Stimulated activated naive CD4-positive, alpha-beta T cell (primary cell): ENCODE measurements at places on chromosomes 1 and 21.

DNA sequence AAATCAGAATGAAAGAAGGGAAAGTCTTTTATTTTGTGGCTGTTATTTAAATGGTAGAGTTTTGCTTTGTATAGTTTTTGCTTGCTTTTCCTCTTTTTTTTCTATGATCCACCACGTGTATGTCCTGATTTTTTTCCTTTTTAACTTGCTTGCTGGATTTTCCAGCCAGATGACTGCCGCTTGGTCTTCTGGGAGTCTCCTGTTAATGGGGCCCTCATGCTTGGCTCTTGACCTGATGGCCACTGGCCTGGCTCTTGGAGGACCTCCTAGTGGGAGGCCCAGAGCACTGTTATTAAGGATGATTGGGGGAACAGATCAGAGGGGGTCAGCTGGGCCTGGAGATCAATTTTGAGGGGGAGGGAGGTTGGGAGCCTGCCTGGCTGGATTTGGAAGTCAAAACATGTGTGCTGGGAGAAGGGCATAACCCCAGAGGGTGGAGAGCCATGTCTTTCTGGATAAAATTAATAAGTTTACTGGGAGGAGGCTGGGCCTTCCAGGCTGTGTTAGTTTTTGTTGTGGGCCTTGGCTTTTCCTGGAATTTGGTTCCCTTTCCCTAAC lies 1.2 kb downstream of the FGGY start:
- DNase-seq = no peak

DNA sequence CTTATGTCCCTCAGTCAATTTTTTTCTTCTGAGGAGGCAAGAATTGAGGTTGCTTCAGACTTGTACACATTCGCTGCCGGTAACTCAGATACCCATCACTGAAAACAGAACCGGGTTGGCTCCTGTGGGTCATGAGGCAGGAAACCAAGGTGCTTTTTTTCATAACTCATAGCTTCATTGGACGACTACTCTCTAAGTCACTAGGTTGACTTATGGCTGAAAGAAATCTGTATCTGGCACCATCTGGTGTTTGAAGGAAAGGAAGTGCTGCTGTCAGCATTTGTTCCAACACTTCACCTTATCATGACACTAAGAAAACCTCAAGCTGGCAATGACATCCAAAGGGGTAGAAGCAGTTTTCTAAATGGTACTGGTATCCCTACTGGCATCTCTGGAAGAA lies 82.3 kb downstream of the TBX19 start:
- DNase-seq = peak; percentile 71

DNA sequence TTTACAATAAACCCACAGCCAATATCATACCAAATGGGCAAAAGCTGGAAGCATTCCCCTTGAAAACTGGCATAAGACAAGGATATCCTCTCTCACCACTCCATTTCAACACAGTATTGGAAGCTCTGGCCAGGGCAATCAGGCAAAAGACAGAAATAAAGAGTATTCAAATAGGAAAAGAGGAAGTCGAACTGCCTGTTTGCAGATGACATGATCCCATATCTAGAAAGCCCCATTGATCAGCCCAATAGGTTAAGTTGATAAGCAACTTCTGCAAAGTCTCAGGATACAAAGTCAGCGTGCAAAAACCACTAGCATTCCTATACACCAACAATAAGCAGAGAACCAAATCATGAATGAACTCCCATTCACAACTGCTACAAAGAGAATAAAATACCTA lies 235.5 kb downstream of the DPYD start:
- no peak for DNase-seq

DNA sequence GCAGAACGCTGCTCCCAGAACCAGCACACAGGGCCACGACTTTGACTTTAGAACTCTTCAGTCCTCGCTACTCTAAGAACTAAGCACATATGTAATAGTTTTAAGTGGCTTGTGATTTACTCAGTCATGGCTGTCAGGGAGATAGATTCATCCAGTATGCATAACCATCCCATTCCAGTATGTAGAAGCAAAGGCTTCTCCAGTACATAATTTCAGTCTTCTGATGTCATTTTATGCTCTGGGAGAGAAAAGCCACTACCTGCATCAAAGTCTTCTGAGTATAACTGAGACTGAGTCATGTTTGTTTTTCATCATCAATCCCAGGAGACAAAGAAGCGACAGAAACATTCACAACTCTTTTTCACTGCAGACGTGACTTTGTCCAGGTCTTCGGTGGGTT lies 885.7 kb downstream of the PLA2G4A start:
- no peak for DNase-seq

DNA sequence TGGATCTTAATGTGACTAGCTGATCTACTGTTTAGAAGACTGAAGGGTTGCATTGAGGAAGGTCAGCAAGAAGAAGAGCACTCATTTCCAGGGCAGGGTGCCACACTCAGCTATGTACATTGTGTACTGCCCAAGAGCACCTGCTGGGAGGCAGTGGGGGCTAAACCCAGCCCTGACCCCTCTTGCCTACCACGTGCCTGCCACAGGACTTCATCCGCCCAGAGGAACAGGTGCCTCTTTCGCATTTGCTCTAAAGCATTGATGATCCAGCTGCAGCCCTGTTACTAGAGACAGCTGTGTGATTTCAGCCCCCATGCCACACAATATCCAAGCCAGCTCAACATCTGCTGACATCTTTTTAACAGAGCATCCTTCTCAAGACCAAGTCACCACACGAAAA lies 341.8 kb downstream of the LMX1A start:
- DNase-seq = no peak

GRCh38 chr1:207519505-207520399 lies 23.8 kb downstream of the CR1 start:
- no peak for DNase-seq

DNA sequence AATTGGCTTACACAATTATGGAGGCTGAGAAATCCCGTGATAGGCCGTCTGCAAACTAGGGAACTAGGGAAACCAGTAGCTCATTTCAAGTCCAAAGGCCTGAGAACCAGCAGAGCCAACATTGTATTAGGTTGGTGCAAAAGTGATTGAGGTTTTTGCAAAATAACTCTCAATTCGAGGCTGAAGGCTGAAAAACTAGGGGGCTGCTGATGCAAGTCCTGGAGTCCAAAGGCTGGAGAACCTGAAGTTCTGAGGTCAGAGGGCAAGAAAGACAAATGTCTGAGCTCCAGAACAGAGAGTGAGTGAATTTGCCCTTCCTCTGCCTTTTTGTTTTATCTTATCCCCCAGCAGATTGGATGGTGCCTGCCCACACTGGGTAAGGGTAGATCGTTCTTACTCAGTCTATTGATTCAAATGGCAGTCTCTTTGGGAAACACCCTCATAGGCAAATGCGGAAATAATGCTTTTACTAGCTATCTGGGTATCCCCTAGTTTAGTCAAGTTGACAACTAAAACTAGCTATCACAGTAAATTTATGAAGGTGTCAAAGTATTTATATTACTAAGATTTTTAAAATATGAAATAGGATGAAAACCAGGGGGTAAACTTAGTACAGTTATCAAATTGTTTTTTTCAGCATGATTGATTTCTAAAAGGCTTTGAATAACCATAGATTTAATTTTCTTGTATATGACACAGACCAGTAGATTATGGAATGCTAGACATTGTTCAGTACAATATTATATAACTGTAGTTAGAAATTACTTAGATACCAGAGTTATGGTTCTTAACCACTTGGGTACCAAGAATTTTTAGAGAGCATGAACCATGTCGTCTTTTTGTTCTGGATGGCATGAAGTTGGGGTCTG lies 15.4 kb downstream of the RABGAP1L start:
- no peak for DNase-seq

- DNase-seq = no peak
These were observed 352 bp downstream of the MEX3A start for GRCh38 chr1:156081917-156082308.

DNA sequence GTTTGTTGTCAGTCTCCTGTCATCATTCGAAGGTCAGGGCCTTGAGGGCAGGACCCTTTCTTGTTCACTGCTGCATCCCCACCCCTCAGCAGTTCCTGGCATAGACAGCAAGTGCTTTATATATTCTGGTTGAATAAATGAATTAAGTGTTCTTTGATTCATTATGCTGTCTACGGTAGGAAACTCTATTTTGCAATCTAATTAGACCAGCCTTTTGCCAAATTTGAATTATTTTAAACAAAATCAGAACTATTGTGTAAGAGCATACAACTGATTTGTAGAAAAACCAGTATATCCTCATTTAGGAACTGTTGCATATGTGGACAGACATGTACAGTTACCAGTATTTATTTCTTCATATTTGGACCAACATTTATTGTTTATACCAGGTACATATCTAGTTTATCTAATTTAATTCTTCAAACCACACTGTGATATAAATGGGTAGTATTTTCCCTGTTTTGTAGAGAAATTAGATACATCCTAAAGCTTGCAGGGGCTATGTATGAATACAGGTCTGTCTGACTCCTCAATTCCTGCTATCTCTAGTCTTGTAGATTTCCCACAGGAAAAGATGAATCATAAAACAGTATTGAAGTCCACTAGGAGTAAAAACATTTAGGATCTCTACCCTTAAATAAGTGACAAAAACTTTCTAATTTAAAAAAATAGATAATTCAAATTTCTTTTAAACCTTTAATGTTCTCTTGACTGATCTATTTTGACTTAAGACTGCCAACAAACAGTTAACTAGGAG lies 10.4 kb downstream of the MGST3 start:
- DNase-seq = no peak

DNA sequence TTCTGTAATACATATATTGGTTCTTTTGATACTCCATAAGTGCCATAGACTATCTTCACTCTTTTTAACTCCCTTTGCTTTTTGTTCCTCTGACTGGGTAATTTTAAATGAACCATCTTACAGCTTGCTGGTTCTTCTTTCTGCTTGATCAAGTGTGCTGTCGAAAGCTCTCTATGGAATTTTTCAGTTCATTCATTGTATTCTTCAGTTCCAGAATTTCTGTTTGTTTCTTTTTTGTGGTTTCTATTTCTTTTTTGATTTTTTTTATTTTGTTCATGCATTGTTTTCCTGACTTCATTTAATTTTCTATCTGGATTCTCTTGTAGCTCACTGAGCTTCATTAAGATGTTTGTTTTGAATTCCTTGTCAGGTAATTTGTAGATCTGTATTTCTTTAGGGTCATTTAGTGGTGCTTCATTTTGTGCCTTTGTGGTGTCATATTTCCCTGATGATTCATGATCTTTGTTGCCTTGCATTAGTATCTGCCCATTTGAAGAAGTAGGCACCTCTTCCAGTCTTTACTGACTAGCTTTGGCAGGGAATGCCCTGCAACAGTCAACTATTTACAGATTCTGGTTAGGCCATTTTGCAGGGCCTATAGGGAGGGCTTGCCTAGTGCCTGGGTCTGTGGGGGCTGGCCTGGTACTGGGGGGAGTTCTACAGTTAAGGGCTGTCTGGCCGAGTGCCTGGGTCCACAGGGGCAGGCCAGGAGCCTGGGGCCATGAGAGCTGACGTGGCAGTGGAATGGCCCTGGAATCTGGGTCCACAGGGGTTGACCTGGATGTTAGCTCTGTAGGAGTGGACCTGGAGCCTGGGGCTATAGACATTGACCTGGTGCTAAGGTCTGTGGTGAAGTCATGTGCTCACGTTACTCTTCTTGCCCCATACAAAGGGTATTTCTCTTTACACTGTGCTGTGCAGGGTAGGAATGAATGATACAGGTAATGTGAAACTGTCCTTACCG lies 89.7 kb downstream of the MAGI3 start:
- no peak for DNase-seq

DNA sequence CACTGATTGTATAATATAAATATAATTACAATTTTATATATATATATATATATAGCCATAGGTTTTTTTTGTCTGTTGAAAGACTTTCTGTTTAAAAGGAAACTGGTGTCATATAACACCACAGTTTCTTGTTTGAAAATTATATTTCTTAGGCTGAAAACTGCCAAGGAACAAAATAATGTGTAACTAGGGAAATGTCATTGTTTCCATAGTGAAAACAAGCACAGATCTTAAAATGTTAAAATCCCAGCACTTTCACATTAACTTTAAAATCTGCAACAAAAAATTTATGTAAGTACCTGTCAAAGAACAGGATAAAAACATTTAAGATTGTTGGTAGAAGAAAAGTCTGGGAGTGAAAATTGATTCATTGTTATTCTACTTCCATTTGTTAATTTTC lies 104.2 kb downstream of the ATP6V1G3 start:
- no peak for DNase-seq

DNA sequence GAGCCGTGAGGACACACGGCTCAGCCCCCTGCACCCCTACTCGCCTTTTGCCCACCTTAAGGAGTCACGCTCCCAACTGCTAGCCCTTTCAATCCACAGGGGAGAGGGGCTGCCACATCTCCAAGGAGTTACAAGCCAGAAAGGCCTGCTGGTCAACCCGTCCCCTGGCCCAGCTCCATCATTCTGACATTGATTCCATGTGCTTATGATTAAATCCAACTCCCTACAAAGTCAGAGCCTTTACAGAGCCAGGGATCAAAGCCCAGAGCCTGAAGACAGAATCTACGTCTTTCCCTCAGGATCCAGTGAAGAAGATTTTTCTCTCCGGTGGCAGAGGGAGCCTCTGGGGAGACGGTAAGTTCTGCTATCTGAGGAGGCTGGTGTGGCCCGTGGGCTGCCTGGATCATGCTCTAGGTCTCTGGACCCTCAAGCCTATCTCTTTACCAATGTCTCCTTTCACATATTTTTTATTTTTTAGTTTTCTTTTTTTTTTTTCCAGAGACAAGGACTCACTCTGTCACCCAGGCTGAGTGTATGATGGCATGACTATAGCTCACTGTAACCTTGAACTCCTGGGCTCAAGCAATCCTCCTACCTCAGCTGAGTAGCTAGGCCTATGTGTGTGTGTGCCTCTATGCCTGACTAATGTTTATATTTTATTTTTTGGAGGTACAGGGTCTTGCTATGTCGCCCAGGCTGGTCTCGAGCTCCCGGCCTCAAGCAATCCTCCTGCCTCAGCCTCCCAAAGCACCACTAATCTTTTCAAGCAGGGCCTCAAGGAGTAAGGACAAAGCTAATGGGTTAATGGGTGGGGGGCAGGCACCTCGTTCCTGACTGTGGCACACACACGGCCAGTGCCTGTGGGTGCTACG lies 61.3 kb downstream of the SLC66A1 start:
- no peak for DNase-seq

DNA sequence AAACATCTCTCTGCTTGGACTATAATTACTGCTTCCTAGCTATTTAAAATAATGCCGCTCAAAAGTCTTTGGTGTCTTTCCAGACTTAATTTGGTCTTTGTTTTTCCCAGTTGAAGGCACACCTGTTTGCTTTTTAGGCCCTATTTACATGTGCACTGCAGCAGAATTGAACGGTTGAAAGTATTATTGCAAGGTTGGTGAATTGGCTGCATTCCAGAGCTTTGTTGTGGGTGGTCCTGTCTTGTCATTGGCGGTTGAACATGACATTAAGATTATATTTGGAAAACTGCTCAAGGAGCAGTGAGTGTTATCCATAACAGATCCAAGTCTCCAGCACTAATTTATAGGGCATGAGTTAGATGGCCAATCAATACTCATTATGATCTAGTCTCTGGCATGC lies 656.3 kb downstream of the PTPRC start:
- DNase-seq = no peak

- DNase-seq = peak; percentile 28
These were observed 1.3 kb upstream of the PEX10 start for GRCh38 chr1:2413495-2414296.

GRCh38 chr1:91809317-91809716 lies 76.6 kb downstream of the TGFBR3 start:
- no peak for DNase-seq
